Activated CD8-positive, alpha-beta memory T cell treated with anti-CD3 and anti-CD28 coated beads, Interleukin-2, amount 10 ng/mL, durations not matched to agents 7 days and 5 days (primary cell): ENCODE measurements at places on chromosomes 4 and X. TPM values are rescaled to one million over a fixed set of nuclear protein-coding genes. Genes with fewer than 3 reads are reported as not detected.

DNA sequence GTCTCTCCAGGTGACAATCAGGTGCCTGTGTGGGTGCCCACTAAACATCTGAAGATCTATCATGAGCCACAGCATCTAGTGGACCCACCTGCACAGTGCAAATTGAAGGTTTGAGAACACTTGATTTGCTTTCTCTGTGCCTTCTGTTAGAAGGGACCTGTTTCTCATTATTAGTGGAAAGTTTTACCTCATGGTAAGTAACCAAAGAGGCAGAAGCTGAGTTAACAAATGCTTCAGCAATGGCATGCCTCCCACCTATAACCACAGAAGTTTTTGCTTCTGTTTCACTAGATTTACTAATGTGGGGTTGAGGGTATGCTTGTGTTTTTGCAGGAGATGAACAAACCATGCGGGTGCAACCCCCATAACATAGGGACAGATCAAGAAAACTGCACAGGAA lies 297.4 kb upstream of the DKK2 start:
- no peak overlapping the region for H3K27ac ChIP-seq
- H3K36me3 ChIP-seq = no peaks in the 10 kb centered on the region
- H3K27me3 ChIP-seq = no peaks in the 10 kb centered on the region
- no peaks in the 10 kb centered on the region for H3K4me1 ChIP-seq
- DNase-seq = no peak

The ETDA gene
- not detected for total RNA-seq

- DNase-seq = no peak
- no peak overlapping the region for H3K4me3 ChIP-seq
- H3K36me3 ChIP-seq = no peaks in the 10 kb centered on the region
These were observed 208.1 kb downstream of the ANKRD50 start for GRCh38 chr4:124504431-124504830.

- H3K27ac ChIP-seq = no peak overlapping the region
- H3K27me3 ChIP-seq = peaks cover 11% of the 10 kb centered on the region
- DNase-seq = no peak
These were observed 371.3 kb downstream of the FBXW7 start for GRCh38 chr4:152164561-152164960.

The LRP2BP gene
- total RNA-seq = 1.3 TPM

- no peaks in the 10 kb centered on the region for H3K27me3 ChIP-seq
- no peaks in the 10 kb centered on the region for H3K4me1 ChIP-seq
- no peaks in the 10 kb centered on the region for H3K36me3 ChIP-seq
- no peak overlapping the region for H3K27ac ChIP-seq
- DNase-seq = no peak
- H3K4me3 ChIP-seq = no peak overlapping the region
These were observed 629.1 kb upstream of the ATOH1 start for GRCh38 chr4:93199492-93199891.

GRCh38 chr4:174340714-174341113 lies 57.0 kb downstream of the CEP44 start:
- H3K36me3 ChIP-seq = no peaks in the 10 kb centered on the region
- peaks cover 20% of the 10 kb centered on the region for H3K27me3 ChIP-seq
- no peak for DNase-seq
- no peak overlapping the region for H3K27ac ChIP-seq

The IL21 gene
- total RNA-seq = 0.09 TPM

GRCh38 chr4:181835348-181835747 lies 407.9 kb upstream of the TENM3 start:
- no peak for DNase-seq
- no peaks in the 10 kb centered on the region for H3K36me3 ChIP-seq
- no peak overlapping the region for H3K27ac ChIP-seq
- H3K4me1 ChIP-seq = no peaks in the 10 kb centered on the region

The TCEAL2 gene
- total RNA-seq = not detected

DNA sequence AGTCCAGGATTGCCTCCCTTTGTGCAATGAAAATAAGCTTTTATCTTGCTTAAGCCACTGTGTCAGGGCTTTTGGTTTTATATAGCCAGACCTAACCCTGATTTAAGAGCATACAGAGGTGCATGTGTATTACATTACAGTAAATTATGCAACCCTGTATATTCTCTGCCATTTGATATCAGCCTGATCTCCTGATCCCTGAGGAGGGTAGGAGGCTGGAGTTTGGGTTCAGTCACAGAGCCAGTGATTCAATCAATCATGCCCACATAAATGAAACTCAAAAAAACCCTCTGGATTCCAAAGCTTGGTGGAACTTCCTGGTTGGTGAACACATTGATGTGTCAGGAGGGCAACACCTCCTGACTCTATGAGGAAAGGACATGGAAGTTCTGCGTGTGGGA lies 7.3 kb upstream of the KLHL8 start:
- no peak overlapping the region for H3K27ac ChIP-seq
- no peak overlapping the region for H3K4me3 ChIP-seq
- H3K36me3 ChIP-seq = no peaks in the 10 kb centered on the region
- peaks cover 2% of the 10 kb centered on the region for H3K4me1 ChIP-seq

GRCh38 chr4:37634180-37634579 lies 52.0 kb downstream of the RELL1 start:
- no peak overlapping the region for H3K4me3 ChIP-seq
- H3K27me3 ChIP-seq = no peaks in the 10 kb centered on the region
- DNase-seq = no peak
- H3K27ac ChIP-seq = no peak overlapping the region
- H3K36me3 ChIP-seq = peaks cover 51% of the 10 kb centered on the region
- no peaks in the 10 kb centered on the region for H3K4me1 ChIP-seq

- H3K27ac ChIP-seq = no peak overlapping the region
- H3K4me3 ChIP-seq = no peak overlapping the region
- H3K36me3 ChIP-seq = peaks cover 2% of the 10 kb centered on the region
- no peaks in the 10 kb centered on the region for H3K4me1 ChIP-seq
- peaks cover 39% of the 10 kb centered on the region for H3K27me3 ChIP-seq
- DNase-seq = no peak
These were observed 52.3 kb downstream of the KLF3 start for GRCh38 chr4:38716256-38716655.

- no peak for DNase-seq
- H3K36me3 ChIP-seq = no peaks in the 10 kb centered on the region
- H3K27me3 ChIP-seq = no peaks in the 10 kb centered on the region
These were observed 10.3 kb downstream of the CPZ start for GRCh38 chr4:8602686-8603430.

DNA sequence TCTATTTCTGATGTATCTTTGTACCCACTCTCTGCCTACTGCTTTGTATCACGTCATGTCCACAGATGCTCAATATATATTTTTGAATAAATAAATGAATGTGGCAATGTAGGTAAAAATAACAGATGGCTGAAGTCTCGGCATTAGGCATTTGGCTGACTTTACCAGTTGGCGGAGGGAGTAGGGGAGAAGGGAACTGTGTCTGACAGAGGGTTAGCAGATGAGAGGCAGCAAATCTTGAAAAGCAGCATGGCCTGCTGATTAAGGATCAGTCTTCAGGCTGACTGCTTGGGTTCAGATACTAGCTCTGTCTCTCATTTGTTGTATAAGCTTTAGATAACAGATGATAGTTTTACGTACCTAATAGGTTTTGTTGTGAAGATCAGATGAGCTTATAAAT lies 31.9 kb upstream of the RASGEF1B start:
- peaks cover 26% of the 10 kb centered on the region for H3K4me1 ChIP-seq
- H3K27me3 ChIP-seq = peaks cover 2% of the 10 kb centered on the region
- peaks cover 2% of the 10 kb centered on the region for H3K36me3 ChIP-seq
- no peak for DNase-seq
- no peak overlapping the region for H3K4me3 ChIP-seq
- H3K27ac ChIP-seq = no peak overlapping the region

The SYP gene
- total RNA-seq = 1.9 TPM

- H3K27ac ChIP-seq = no peak overlapping the region
- DNase-seq = no peak
- H3K36me3 ChIP-seq = peaks cover 27% of the 10 kb centered on the region
- no peak overlapping the region for H3K4me3 ChIP-seq
- H3K27me3 ChIP-seq = no peaks in the 10 kb centered on the region
- peaks cover 14% of the 10 kb centered on the region for H3K4me1 ChIP-seq
These were observed 60.2 kb downstream of the MTMR1 start for GRCh38 chrX:150753357-150753756.

DNA sequence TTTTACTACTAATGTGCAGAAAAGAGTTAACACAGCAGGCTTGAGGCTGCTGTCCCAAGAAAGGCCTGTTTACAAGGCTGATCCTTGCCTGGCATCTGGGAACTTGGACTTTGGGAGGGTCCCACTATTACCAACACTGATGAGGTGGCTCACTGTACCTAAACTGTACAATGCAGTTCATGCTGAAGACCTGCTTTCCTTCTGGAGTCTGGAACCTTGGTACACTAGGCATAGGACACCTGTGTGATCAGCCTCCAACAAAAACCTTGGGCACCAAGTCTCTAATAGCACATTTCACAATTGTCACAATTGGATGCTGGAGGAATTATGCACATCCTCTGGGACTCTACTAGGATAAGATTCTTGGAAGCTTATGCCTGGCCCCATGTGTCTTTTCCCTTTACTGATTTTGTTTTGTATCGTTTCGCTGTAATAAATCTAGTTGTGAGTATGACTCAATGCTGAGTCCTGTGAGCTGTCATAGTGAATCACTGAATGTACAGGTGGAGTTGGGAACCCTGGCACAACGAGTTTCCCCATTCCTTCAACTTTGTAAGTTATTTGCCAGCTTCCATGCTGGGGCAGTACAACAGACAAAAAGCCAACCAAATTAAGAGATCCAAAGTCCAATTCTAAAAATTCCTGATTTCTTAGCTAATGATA lies 45.9 kb downstream of the TEC start:
- peaks cover 11% of the 10 kb centered on the region for H3K4me1 ChIP-seq
- no peak overlapping the region for H3K27ac ChIP-seq
- H3K27me3 ChIP-seq = no peaks in the 10 kb centered on the region
- no peak overlapping the region for H3K4me3 ChIP-seq
- H3K36me3 ChIP-seq = peaks cover 6% of the 10 kb centered on the region
- DNase-seq = no peak

DNA sequence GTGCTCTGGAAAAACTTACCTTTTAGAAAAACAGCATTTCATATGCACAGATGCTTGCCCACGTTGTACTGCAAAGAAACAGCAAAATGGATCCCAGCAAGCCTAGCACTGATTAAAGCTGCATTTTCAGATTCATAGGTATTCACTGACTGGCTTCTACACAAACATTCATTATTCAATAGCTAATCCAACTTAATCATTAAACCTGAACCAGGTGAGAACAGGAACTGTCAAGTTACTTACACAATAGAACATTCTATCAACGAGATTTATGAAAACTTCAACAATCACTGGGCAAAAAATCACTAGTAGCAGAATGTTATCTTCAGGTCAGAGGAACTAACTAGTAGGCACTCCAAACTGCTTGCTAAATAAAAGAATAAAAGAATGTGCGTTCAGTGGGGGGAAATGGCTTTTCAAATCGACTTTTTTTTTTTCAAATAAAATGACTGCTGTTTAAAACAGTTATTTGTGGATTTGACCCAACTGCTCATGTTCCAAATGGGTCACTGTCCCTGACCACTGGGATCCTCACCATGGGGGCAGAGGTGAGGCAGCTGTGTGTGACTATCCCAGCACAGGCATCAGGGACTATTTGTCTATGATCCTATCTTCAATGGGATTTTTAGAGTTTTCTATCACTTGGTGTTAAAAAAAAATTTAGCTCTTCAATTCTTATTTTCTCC lies 42.3 kb downstream of the STX18 start:
- H3K27ac ChIP-seq = no peak overlapping the region
- DNase-seq = no peak
- no peaks in the 10 kb centered on the region for H3K36me3 ChIP-seq
- peaks cover 11% of the 10 kb centered on the region for H3K4me1 ChIP-seq

DNA sequence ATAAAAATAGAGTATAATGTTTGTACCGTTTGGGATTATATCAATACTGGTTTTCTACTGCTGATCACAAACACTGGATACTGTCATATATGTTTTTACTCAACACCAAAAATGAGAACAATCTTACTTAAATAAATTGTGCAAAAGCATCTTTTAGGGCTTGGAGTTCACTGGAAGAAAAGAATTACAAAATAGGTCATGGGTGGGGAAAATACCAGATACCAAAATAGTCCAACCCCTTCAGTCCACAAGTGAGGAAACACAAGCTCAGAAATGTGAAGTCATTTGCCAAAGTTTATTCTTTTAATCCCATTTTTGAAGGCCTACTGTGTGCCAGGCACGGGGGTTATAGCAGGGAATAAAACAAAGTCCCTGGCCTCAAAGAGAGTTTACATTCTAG lies 64.4 kb downstream of the ADGRG2 start:
- H3K4me1 ChIP-seq = no peaks in the 10 kb centered on the region
- DNase-seq = no peak
- no peak overlapping the region for H3K27ac ChIP-seq
- H3K4me3 ChIP-seq = no peak overlapping the region
- H3K36me3 ChIP-seq = no peaks in the 10 kb centered on the region

GRCh38 chrX:65072590-65072989 lies 96.3 kb upstream of the ZC4H2 start:
- H3K27me3 ChIP-seq = no peaks in the 10 kb centered on the region
- DNase-seq = no peak
- H3K4me1 ChIP-seq = no peaks in the 10 kb centered on the region
- H3K36me3 ChIP-seq = peaks cover 35% of the 10 kb centered on the region
- H3K27ac ChIP-seq = no peak overlapping the region
- no peak overlapping the region for H3K4me3 ChIP-seq

DNA sequence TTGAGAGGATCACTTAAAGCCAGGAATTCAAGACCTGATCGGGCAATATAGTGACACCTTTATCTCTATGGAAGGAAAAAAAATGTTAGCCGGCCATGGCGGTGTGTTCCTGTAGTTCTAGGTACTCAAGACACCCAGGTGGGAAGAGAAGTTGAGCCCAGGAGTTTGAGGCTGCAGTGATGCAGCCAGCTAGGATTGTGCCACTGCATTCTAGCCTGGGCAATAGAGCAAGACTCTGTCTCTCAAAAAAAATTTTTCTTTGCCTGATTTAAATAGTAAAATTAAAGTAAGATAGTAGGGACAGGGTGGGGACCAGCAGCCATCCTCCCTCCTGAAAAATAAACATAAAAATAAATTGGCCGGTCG lies 16.9 kb upstream of the FAM47E start:
- peaks cover 16% of the 10 kb centered on the region for H3K27me3 ChIP-seq
- DNase-seq = no peak
- peaks cover 1% of the 10 kb centered on the region for H3K36me3 ChIP-seq
- H3K4me1 ChIP-seq = peaks cover 2% of the 10 kb centered on the region

DNA sequence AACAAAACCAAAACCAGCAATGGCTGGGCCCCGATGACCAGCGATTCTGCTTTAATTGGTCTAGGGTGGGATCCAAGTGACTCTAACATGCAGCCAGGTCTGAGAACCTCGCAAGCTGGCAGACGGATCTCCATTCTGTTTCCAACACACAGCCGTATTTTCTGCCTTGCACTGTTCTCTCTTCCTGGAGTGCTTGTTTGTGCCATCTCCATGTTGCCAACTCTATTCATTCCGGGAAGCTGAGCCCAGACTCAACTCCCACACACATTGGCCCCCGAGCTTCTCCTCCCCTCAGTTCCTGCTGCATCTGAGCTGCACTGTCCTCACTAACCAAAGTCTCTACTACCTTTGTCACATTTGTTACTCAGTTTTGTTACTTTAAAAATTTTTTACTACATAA lies 35.6 kb downstream of the GEMIN8 start:
- H3K27ac ChIP-seq = no peak overlapping the region
- no peaks in the 10 kb centered on the region for H3K4me1 ChIP-seq
- no peak overlapping the region for H3K4me3 ChIP-seq
- no peak for DNase-seq
